NCI-H774 (cell line): ENCODE measurements at places on chromosomes 1 and 21.

DNA sequence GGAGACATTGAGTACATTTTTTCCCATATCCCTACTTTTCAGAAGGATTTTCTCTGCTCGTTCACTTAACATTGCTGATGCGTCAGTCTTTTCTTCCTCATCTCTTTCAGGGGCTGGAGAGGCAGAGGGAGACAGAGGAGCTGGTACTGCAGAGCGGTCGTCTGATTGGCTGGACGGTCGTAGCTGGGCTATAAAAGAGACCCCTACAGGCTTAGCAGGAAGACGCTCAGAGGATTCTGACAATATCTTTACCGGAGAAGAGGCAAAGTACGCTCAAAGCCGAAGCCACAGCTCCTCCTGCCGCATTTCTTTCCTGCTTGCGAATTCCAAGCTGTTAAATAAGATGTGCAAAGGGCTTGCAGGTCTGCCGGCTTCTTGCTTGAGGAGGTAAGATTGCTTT is at the start of gene RGS4:
TSS of gene RGS4 (plus strand) at position 220 of the 400 bp plus-strand sequence. CDS start at position 344, 124 bp downstream.
- DNase-seq, result peak; percentile 75

- DNase-seq, result no peak
Observed at GRCh38 chr1:212437179-212437798, 4.6 kb downstream of the NENF start.

- no peak for DNase-seq
Observed at GRCh38 chr1:39574646-39575045, 1.9 kb downstream of the PABPC4 start.

DNA sequence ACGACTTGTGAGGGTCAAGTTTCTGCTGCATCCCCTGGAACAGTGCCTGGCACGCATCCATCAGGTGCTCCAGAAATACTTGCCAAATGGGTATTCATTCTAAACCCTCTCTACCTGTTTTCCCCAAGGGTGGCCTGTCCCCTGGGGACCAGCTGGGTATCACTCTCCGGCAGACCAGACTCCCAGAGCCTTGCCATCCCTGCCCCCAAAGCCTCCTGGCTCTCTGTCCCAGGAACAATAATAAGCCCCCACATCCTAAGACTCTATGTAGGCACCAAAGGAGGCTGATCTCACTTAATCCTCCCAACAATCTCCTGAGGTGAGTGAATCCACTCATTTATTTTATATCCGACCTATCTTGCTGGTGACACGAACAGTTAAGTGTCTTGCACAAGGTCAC is 96.7 kb downstream of the MRPL37 start:
- DNase-seq, result no peak

DNA sequence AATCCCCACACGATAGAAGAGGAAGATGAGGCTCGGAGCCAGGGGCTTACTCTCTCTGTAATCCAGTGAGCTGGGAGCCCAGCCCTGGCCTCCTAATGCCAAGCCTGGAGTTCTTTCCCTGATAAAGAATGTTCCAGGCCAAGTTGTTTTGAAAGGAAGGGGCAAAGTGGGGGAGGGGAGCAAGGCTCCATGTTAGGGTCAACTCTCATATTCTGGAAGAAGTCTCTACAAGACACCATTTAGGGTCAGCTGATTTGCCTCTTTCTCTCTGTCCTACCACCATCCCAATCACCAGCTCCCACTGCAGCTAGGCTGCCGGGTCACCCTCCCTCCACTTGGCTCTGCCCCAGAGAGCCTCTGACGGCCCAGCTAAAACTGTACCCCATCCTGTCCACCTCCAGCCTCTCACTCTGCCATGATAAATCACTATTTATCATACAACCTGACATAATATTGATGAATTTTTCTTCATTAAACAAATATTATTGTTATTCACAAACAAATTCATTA is 95.0 kb downstream of the GLIS1 start:
- no peak for DNase-seq

DNA sequence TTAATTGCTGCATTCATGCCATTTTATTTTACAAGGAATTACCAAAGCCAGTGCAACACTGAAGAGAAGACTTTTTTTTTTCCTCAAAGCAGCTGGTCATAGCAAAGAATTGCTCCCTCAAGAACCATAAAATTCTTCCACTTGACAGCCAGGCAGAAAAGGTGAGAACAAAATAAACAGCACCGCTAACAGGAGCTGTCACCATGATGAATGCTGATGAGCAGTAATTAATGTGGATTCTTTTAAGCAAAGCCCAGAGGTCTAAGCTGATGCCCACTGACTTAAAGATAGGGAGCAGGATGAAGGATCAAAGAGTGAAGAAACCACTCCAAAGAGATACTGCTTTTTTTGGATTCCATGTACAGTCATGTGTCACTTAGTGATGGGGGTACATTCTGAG is 428.4 kb downstream of the BRINP3 start:
- peak; percentile 3 for DNase-seq

GRCh38 chr1:179529482-179530195 is 46.1 kb downstream of the NPHS2 start:
- no peak for DNase-seq

- no peak for DNase-seq
Observed at GRCh38 chr1:179953974-179954492, 577 bp upstream of the CEP350 start.

- DNase-seq, result no peak
Observed at GRCh38 chr1:8911416-8912309, 33.2 kb upstream of the ENO1 start.

DNA sequence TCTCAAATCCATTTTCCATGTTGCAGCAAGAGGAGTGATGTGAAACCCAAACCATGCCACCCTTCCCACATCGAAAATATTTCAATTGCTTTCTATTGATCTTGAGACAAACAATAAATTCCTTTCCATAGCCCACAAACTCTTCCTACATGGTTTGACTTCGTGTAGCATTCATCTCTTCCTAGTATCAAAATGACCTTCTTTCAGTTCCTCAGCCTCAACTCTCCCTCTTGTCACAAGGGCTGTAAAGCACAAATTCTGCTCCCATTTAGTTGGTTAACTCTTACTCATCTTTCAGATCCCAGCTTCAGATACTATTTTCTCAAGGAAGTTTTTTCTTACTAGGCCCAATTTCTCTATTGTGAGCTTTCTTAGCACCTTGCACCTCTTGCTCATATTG is 99.0 kb downstream of the ZNF281 start:
- no peak for DNase-seq

DNA sequence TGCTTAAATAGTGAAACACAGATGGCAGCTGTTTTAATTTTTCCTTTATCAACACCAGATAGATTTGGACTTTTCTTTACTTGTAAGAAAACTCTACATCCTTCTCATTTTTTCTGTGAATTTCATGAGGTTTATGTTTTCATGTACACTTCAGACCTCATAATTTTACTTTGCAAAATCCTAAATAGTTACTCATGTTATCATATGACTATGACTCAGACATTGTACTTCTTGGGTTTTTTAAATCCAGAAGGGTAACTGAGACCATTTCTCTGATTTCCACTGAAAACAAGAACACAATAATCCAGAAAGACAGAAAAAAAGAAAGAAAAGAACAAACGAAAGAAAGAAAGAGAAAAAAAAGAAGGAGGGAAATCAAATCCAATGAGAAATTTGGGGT is 1021.6 kb downstream of the NCAM2 start:
- no peak for DNase-seq

- no peak for DNase-seq
Observed at GRCh38 chr1:170340308-170340707, 191.7 kb upstream of the GORAB start.

DNA sequence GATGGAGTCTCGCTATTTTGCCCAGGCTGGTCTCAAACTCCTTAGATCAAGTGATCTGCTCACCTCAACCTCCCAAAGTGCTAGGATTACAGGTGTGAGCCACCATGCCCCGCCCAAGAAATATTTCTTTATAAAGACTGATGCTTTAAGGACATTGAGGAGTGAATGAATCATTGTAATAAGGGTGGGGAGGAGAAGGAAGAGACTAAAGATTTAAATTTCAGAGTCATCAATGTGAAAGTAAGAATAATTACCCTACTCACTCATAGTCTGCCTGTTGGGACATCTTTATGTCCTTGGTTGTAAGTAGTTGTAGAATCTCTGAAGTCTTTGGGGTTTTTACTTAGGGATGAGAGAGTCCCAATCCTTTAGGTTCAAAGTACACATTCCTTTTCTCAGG is 7.3 kb downstream of the KDM1A start:
- no peak for DNase-seq

GRCh38 chr1:169031566-169032224 is 74.8 kb upstream of the ATP1B1 start:
- DNase-seq, result no peak

DNA sequence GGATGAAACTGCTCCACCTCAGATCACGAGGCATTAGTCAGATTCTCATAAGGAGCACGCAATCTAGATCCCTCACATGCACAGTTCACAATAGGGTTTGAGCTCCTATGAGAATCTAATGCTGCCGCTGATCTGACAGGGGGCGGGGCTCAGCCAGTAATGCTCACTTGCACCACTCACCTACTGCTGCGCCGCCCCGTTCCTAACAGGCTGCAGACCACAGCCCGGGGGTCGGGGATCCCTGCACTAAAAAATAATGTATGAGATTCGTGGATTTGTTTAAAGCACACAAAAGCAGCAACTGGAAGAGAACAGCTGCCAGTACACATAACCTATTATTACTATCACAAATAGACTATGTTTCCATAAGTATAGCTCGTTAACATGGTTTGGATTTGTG is 72.9 kb downstream of the HLCS start:
- DNase-seq, result no peak

DNA sequence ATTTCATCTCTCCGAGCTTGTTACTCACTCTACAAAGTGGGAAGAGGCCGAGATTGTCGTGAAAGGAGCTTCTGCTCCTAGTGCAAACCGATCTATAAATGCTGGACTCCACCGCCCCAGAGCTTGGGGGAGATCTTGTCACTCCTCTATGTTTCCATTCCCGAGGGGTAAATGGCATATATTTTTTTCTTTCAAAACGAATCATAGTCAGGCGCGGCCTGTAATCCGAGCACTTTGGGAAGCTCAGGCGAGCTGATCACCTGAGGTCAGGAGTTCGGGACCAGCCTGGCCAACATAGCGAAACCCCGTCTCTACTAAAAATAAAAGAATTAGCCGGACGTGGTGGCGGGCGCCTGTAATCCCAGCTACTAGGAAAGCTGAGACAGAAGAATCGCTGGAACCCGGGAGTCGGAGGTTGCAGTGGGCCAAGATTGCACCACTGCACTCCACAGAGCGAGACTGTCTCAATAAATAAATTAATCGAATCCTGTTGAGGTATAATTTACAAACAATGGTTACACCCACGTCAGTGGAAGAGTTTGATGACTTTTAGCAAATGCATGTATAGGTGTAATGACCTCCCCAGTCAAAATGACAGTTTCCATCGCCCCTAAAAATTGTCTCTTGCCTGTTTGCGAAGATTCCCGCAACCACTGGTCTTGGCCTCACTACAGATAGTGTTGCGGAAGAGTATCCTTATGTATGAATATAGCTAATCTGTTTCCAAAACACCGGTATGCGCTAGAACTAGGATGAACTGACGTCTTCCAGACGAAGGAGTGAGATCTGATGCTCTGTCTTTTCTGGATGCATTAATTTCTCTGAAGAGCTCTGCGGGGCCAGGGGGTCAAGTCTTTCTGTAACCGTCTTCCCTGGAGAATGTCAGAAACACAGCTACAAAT is 840 bp upstream of the HEATR1 start:
- DNase-seq, result no peak

DNA sequence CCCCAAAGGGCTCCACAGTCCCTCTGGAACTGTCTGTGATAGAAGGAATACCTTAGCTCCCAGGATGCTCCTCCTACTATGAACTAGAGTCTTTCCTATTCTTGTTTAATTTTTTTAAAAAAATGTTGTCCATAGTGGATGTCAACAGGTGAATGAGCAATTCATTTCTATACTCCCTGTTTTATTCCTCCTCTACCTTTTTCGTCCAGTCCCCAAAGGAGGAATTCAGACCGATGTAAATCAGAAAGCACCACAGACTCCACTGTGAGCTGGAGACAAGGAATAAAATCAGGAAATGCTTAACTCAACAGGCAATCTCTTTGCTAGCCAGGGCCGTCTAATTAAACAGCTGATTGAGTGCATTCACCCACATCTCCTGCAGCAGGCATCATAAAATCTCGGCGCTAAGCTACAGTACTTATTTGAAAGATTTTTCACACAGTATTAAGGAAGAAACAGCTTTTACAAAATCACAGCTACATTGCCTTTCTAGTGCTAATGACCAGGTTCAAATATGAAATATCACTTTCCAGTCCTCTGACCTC is 381.6 kb downstream of the SIPA1L2 start:
- DNase-seq, result no peak

DNA sequence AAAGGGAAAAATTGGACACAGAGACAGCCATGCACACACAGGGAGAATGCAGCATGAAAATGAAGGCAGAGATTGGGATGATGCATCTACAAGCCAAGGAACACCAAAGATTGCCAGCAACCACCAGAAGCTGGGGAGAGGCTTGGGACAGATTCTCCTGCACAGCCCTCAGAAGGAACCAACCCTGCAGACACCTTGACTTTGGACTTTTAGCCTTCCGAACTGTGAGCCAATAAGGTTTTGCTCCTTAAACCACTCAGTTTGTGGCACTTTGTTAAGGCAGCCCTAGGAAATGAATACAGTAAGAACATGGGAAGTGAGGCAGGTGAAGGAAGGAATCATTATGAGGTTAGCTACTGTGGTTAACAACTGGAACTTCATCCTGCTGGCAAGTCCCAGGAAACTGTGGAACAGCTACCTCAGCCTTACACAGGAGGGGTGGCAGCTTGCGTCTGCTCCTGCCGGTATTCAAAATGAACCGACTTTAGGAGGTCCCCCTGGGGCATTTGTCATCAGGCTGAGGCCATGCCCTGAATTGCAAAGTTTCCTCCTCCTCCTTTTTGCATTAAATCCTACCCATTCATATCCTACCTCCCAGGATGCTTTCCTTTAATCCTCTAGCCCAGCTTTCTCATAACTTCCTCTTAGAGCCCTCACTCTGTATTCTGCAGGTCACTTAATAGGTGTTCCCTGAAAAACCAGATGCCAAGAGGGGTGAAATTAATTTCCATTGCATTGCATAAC is 15.4 kb downstream of the CD247 start:
- no peak for DNase-seq

- no peak for DNase-seq
Observed at GRCh38 chr1:206971029-206971655, 882 bp upstream of the FCAMR start.

DNA sequence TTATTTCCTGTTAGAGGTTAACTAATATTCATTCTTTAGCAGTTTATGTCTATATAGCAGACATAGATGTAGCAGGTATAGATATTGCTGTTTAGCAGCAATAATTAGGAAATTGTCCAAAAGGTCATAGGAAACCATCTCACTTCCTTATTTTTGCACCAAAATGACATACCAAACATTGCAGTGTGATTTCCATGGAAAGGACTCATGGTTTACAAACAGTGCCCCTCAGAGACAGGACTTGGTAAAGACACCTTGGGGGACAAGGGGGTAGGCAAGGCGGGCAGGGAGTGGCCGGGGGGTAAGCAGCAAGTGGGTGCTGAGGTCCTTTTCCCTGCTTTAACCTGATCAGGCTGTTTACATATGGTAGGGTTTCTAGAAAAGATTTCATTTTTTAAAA is 30.5 kb downstream of the BATF3 start:
- no peak for DNase-seq

DNA sequence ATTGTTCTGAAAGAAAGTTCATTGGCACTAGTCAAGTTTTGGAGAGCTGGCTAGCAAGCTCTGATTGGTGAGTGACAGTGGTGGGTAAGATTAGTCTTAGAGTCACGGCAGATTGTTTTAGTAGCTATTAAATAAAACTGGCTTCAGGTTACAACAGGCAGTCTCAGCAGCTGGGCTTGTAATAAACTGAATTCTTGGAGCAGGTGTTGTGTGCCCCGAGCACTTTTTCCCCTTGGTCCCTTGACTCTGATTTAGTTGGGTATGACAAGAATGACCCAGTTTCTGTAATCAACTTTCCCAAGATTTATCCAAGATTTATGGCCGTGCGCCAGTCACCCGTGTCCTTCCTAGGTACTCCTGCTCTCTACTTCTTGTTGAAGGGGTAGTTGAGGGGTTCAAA is 40.2 kb downstream of the TBCE start:
- no peak for DNase-seq
